ENCODE measurements at places on chromosomes 12 and 14.

DNA sequence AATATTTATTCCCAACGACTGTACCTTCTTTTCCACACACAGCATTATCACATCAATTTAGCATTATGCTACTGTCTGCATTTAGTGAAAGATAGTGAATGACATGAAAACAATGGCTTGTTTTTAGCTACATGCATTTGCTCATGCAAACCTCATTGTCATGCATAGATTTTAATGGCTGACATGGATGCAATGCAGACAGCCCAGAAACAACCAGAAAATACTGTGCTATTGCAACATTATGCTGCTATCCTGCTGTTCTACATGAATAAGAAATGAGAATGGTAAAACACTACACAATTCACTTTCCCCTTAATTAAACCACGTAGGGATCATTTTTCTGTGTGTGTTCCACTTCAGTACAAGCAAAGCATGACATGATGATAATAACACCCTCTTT, 90.8 kb downstream of the LIN7A start:
- no peak for DNase-seq

DNA sequence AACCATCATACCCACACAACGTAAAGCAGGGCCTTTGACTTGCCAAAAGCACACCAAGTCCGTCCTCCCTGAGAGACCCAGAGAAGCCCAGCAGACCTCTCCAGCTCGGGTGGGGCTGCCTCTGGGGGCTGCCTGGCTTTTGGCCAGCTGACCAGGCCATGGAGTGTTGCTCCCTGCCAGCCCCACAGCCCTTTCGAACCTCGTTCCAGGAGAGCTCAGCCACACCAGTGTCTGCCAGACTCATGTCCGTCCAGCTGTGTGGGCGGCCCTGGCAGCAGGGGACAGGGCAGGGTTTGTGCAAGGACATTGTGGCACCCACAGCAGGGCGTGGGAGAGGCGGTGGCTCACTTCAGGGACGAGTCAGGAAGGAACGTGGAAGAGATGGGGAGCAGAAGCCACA, 22.6 kb upstream of the IRF2BPL start:
- no peak for DNase-seq

- DNase-seq: no peak
These were observed 105.1 kb downstream of the NDUFA12 start for GRCh38 chr12:94898388-94898787.

GRCh38 chr12:19507823-19508222, 68.5 kb downstream of the AEBP2 start:
- DNase-seq: no peak

DNA sequence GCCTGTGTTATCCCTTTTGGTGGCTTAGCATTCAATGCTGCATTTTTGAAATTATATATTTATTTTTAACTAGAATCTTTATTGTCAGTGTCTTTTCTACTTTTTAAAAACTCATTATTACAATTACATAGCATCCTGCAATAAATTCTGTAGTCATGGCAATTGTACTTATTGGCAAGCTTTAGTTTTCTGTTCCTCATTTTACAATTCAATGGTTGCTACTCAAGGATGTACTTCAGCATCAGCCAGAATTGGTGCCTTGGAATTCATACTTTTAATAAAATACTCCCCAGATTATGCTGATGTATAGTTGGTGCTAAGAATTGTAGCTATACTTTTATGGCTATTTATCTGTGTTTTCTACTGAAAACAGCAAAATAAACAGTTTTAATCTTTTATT, 1756.8 kb upstream of the SEL1L start:
- DNase-seq: no peak

DNA sequence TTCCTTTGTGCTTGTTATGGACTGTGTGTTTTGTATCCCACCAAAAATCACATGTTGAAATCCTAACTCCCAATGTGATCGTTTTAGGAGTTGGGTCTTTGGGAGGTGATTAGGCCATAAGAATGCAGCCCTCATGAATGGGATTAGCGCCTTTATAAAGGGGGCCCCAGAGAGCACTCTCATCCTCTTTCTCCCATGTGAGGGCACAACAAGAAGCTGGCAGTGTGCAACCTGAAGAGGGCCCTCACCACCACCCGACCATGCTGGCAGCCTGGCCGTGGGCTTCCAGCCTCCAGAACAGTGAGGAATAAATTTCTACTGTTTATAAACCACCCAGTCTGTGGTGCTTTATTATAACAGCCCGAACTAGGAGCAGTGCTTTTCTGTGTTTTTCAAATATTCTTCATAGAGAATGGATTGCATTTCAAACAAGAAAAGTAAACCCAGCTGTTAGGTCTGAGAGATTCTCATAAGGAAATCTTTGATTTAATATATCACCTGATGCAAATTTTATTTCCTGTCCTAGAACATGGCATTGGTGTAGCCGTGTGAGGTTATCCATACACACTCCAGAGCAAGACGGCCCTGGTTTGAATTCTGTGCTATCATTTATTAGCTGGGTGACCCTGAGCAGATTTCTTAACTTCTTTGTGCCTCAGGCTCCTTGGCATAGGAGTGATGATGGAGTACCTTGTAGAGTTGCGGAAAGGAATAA, 27.8 kb downstream of the HSPB8 start:
- DNase-seq: no peak

DNA sequence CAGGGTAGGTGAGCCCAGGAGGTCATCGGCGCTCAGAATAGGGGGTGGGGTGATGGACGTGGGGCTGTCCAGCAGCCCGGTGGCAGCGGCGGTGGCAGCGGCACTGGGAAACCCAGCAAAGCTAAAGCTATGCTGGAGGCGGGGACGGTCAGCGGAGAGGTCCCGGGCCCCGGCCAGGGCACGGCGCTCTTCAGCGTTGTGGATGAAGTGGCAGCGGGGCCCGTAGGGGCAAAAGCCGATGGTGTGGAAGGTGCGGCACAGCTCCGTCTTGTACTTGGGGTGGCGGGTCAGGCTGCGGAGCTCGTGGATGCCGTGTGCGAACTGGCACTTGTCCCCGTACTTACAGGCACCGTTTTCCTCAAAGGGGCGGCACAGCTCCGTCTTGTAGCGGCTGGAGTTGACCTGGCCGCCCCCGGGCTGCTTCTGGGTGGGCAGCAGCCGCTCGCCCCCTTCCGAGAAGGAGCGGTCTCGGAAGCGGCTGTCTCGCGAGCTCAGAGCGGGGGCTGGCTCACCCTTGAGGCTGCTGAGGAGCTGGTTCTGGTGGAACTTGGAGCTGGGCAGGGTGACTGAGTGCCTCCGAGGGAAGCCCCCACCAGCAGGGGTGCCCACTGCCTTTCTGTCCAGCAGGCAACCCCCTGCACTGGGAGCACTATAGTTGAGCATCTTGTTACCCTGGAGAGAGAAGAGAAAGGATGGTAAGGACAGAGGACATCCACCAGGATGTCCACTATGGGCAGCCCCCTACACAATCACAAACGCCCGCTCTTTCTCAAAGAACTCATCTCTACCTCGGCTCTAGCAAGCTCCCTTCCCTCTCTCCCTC, 2.8 kb downstream of the ZFP36L1 start:
- no peak for DNase-seq

GRCh38 chr14:28381656-28382055, 384.9 kb upstream of the FOXG1 start:
- no peak for DNase-seq

GRCh38 chr12:88381466-88381865, 198.8 kb downstream of the KITLG start:
- DNase-seq: no peak

DNA sequence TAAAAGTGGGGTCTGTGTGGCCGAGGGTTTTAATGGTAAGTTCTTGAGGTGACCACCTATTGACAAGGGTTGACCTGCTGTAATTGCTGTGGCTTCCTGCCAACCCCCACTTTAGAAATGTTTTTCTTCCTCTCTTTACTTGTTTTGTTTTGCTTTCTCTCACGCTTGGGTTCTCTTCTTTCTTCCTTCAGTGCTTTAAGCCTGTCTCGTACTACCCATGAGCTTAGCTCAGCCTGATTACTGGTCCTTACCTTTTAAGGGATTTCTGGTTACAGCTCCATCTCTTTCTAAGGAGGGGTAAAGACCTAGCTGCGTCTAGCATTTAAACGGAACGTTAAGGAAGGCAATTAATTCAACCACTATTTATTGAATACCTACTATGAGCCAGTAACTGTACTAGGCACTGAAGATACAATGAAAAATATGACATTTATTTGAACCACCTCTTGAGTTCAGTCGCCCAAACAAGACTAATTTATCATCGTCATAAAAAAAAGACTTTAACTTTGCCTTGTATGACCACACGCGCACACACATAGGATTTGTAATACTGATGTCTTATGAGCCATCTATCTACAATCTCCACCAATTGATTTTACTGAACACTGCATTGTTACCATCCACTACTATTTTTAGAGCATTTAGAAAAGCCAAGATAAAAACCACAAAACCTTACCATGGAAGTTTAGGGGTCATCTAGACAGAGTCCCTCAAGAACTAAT, 888 bp upstream of the PPP1R12A start:
- DNase-seq: no peak

DNA sequence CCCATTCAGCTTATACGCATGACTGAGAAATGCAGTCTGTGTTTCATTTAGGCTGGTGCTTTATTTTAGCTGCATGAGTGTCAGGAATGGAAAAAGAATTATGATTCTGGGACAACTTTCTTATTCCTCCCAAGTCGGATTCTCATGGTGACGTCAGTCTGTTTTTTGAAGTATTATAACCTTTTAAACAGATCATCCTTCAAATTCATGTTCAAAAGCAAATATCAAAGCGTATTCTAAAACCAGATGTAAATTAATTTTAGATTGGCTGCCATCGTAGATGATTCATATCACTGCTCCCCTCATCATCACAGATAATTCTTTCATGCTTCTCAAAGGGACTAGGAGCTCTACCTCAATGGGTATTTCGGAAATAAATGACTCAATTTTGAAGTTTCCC, 15.0 kb downstream of the FNTB start:
- DNase-seq: no peak

DNA sequence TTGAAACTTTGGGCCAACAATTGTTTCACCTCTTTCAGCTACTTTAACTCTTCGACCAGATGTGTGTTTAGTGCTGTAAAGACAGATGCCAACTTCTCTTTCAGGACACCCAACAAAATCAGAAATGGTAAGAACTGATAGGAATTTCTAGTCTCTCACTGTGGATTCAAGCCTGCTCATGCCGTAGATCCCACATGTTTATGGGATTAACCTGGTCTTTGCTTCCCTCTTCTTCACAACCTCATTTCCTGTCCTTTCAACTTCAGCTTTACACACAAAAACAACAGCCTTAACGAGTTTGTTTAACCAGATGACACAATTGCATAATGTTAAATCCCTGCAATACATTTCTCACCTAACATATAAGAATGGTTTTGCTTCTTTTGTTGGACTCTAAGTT, 1031.9 kb upstream of the LRFN5 start:
- DNase-seq: no peak

- no peak for DNase-seq
These were observed 18.8 kb upstream of the RCOR1 start for GRCh38 chr14:102573591-102574046.

DNA sequence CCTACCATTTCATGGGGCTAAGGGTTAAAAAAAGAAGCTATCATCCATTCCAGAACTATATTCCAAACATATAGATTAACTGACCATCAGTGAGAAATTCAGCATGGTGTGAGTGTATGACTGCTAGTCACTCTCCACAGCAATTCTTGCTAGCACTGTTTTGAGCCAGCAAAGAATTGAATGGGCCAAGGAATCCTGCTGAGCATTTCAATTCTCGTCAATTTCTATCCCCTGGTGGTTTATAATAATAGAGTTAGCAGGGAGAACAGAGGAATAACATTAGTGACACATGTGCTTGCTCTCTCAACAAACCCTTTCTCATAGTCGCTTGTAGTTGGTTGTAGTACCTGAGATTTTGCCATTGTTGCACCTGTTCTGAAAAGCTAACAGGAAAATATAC, 7.2 kb downstream of the MBIP start:
- DNase-seq: no peak

DNA sequence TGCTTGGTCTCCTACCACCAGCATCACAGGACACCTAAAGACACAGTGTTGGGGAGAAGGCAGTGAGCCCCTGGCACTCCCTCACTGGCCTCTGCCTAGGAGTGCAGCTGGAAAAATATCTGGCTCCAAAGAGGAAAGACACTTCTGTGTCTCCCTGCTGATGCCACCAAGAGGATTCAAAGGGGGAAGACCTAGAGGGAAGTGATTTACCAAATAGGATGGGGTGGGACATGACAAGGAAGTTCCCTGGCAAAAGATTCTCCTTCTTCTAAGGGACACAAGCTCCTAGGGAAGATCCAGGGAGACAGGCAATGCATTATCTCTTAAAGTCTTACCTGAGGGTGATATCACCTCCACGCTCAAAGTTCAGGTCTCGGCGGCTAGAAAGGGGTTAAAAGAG, 6.1 kb downstream of the NDRG2 start:
- no peak for DNase-seq

DNA sequence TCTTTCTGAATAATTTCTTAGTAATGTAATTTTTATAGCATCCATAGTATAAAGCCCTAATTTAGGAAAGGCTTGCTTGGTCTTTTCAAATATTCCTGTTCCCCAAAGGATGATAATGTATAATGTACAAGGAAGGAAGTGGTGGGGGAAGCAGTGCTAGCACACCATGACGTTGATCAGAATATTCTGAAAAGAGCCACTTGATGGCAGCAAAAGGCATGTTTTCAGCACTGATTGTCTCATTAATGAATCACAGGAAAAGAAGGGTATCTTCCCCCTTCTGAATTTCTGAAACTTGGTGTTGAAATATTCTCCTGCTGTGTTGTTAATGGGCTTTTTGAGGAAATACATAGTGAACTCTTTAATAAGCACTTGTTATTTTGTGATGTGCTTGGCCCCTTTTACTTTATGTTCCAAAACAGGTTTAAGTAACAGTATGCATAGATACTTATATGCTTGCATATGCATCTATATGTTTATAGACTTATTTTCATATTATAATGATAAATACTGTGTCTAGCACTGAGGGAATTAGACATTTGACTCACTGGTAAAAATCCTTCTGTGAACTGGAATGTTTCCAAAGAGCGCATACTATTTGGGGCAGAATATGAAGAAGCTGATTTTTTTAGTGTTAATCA, 122.0 kb downstream of the TMEM117 start:
- DNase-seq: no peak

DNA sequence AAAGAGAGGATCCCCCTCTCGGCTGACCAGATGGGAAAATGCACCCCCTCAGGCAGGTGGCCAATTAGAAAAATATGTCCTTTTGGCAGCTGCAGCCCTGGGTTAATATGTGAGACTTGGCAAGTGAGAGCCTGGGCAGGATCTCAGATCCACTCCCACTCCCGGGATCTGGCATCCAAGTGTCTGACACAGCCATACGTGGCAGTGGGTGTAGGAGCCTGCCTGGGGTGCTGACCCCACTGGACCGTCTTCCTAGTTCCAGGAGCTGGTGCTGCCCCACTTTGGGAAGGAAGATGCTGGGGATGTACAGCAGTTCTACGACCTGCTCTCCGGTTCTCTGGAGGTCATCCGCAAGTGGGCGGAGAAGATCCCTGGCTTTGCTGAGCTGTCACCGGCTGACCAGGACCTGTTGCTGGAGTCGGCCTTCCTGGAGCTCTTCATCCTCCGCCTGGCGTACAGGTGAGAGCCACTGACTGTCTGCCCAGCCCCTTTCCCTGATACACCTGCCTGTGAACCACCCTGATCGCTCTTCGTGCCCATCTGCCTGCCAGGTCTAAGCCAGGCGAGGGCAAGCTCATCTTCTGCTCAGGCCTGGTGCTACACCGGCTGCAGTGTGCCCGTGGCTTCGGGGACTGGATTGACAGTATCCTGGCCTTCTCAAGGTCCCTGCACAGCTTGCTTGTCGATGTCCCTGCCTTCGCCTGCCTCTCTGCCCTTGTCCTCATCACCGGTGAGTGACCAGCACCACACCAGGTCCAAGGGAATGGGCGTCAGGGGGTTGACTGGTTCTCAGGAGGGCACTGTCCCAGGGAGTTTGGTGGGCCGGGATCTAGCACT, 5.8 kb downstream of the NR4A1 start:
- no peak for DNase-seq

- DNase-seq: no peak
These were observed 351.3 kb upstream of the KITLG start for GRCh38 chr12:88931598-88931997.

Data from stimulated activated effector memory CD8-positive, alpha-beta T cell treated with anti-CD3 and anti-CD28 coated beads, Interleukin-12 subunit alpha, Interleukin-12 subunit beta, amount 100 ng/mL, for 72 hours (primary cell).